GM23248 (cell line): ENCODE measurements at places on chromosomes 13 and 19.

DNA sequence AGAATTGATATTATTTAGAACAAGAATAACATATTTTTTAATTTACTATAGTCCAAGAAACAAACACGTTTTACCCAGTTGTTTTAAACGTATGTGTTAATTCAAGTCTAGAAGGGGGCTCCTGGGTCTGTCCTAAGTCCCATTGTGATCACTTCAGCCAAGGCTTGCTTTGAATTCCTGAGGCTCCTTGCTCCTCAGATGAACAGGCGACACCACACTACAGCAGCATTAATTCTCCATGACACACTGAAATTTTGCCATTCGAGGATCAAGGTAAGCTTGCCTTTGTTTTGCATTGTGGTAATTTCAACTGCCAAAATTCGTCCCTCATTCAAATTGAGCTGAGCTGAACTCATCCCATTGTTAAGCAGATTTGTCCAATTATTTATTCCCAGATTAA lies 1442.6 kb downstream of the SLITRK5 start:
- no peak for DNase-seq

DNA sequence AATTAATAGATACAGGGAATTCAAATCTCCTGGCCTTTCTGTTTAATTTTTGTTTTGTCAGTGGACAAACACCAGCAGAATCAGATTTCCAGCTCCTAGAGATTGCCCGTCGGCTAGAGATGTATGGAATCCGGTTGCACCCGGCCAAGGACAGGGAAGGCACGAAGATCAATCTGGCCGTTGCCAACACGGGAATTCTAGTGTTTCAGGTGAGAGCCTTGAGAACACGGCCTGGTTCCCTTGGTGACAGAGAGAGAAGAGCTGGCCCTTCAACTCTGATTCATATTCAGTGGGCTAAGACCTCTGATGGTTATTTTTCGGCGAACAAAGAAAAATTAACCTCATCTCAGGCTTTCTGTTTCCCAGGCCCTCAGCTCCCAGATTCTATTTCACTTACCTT lies 191.3 kb downstream of the STK24 start:
- DNase-seq = no peak

DNA sequence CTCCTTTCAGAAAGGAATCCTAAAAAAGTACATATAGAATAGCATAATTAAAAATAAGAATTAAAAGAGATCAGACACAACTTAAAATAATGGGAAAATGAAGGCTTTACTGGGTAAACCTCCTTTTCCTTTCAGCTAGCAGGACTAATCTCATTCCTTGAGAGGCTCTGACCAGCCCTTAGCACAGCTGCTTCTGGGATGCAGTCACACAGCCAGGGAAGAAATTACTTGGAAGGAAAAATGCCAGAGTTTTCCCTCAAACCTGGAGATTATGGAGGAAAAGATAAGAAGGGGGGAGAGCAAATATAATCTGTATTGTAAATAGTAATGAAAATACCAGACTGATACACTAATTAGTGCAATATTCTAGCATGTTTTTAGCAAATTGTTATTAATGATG lies 91.8 kb downstream of the LRCH1 start:
- DNase-seq = peak; percentile 29

DNA sequence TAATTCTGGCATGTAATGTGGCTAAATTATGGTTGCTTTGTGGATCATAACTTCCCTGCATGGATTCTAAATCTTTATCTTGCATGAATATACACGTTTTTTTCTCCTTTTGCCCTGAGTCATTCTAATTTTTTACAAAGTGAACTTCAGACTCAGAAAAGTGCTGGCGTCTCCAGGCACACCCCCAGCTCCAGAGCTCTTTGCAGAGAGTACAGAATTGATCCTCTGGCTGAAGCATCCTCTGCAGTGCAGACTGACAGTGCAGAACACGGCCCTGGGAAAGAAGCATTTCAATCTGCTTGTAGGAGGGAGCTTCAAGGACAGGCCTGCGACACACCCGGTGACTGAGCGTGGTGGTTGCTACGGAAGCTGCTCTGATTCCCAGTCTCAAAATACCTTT lies 228.1 kb downstream of the FGF9 start:
- no peak for DNase-seq

DNA sequence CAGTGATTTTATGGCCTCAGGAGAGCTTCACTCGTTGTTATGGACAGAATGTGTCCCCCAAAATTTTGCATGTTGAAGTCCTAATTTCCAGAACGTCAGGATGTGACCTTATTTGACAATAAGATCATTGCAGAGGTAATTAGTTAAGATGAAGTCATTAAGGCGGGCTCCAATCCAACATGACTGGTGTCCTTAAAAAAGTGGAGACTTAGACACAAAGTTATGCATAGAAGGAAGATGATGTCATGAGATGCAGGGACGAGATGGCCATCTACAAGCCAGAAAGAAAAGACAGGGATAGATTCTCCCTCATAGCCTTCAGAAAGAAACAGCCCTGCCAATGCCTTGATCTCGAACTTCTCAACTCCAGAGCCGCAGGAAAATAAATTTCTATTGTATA lies 25.8 kb upstream of the SPATA13 start:
- peak; percentile 34 for DNase-seq

GRCh38 chr13:30808600-30808999 lies 73.3 kb downstream of the ALOX5AP start:
- peak; percentile 44 for DNase-seq
